ENCODE measurements at places on chromosomes 11 and 22.

DNA sequence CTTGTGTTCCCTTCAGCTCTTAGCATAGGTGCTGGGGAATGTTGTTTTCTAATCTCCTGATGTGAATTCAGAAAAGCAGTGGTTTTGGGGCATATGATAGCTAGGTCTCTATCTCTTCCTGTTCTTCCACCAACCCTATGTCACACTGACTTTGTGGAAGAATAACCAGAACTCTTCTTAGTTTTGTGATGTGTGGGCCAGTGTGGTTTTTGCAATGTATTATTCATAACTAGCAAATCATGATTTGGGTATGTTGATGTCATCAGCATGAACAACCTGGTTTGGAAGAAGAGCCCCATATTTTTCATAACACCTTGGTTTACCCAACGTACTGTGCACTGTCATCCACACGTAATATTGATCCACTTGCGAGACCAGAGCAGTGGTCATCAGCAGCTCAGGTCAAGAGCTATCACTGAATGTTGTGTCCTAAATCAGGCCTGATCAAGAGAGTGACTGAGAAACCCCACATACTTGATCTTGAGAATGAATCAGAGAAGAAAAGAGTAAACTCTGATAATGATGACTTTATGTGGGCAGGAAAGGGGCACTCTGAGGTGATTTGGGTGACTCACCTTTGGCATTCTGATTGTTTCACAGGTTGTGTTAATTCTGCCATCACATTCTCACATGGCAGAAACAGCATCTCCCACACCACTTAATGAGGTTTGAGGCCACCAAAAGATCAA is 19.4 kb upstream of the MS4A6E start:
- no peak for DNase-seq

DNA sequence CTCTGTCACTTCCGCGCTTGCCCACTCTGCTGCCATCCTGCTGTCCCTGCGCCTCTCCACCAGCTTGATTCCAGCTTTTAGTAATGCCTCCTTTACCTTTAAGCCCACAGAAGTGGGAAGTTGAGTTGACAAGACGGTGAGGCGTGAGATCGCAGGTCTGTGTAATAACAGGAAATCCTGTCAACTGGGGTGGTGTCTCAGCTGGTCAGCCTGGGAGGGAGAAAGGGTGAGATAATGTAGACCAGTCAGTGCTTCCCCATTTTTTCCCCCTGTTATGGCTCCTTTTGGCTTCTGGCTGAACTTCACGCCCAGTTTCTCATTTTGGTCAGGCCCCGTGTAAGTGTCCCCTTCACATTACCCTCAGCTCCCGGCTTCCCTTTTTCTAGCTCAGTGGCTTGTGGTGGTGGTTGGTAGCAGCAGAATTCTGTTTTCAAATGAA is 98.9 kb downstream of the TRAF6 start:
- no peak for DNase-seq

- DNase-seq = no peak
These were observed 6.6 kb upstream of the CSNK2A3 start for GRCh38 chr11:11359611-11360010.

DNA sequence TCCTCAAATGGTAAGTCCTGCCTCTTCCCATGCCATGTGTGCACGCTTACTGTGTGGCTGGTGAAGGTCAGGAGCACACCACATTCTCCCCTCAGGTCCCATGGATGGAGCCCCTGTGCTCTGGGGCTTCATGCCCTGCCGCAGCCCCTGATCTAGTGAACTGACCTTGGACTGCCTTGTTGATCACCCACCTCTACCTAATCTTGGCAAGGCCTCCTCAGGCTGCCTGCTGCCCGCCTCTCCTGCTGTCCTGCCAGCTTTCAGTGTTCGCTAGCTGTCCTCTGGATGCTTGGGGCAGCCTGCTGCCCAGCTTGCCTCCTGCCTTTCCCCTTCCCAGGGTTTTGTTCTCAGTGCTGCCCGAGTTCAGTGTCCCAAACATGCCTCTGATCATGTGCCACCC is 38.1 kb downstream of the CABIN1 start:
- DNase-seq = no peak

DNA sequence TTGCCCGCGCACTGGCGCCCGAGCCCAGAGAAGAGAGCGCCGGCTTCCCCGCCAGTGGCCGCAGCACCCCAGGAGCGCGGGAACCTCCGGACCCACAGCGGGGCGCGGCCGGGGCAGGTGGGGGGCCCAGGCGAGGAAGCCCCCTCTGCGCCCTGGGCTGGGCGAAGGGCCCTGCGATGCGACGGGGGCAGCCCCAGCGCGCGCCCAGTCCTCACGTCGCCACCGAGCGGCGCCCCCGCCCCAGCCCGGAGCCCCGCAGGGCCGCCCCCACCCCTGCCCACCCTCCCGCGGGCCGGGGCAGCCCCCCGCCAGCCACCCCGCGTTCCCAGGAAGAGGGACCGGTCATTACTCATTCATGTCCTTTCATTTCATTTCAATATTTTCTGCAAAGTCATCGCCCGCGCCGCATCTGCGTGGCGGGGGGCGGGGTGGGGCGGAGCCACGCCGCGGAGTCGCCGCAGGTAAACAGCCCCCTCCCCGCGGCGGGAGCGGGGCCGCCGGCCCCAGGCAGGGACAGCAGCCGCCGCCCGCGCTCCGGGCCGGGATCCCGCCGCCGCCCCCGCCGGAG is 673 bp upstream of the PANX2 start:
- DNase-seq = no peak

GRCh38 chr11:2121227-2122130 is 17.7 kb downstream of the IGF2 start:
- DNase-seq = no peak

DNA sequence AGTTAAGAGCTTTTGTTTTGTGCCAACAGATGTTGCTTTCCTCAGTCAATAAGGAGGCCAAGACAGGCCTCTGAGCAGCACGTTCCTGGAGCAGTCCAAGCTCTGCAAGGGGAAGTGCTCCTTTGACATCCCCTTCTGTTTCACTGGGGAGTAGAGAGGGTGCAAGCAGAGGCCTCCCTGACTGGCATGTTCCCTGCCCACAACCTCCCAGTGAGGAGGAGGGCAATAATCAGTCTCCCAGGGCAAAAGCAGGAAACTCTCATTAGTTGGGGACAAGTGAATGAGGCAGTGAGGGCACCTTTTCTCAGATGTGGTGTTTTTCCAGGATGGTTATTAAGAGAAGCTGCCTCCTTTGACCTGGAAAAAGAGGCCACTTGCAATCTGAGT is 79.5 kb upstream of the ZBED5 start:
- DNase-seq = no peak

DNA sequence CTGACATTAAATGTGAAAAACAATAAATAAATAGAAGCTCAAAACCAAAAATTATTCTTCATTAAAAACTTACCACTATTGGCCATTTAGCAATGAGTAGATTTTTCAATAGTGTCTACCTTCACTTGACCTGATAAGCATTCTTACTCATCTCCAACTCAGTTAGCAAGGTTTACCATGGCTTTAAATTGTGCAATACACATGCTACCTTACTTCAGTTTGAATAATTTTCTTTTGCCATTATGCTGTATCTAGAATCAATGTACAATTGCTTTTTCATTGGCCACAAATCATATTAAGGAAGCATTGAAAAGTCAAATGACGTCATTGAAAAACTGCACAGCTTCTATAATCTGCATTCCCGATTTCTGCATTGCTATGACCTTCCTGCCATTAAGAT is 64.9 kb downstream of the SVIP start:
- no peak for DNase-seq

- no peak for DNase-seq
These were observed 112.3 kb downstream of the TMPRSS5 start for GRCh38 chr11:113593698-113594308.

DNA sequence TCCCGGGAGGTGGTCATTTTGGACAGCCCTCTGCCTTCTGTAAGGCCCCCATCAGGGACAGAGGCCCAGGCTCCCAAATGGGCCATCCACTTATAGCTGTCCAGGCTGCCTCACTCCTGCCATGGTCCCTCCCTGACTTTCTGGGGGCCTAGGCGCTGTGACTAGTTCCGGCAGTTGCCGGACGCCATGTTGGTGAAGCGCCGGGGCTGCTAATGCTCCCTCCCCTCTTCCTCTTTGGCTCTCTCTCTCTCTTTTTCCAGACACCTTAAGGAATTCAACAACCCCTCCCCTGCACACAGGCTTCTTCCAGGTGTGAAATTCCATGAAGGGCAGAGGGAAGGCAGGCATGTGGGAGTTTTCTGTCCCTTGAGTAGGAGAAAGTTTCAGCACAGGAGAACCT is 445.6 kb downstream of the SOX6 start:
- no peak for DNase-seq

GRCh38 chr11:73306069-73306841 is 1.8 kb upstream of the ARHGEF17 start:
- no peak for DNase-seq

GRCh38 chr11:130832566-130833425 is 83.5 kb downstream of the SNX19 start:
- no peak for DNase-seq

DNA sequence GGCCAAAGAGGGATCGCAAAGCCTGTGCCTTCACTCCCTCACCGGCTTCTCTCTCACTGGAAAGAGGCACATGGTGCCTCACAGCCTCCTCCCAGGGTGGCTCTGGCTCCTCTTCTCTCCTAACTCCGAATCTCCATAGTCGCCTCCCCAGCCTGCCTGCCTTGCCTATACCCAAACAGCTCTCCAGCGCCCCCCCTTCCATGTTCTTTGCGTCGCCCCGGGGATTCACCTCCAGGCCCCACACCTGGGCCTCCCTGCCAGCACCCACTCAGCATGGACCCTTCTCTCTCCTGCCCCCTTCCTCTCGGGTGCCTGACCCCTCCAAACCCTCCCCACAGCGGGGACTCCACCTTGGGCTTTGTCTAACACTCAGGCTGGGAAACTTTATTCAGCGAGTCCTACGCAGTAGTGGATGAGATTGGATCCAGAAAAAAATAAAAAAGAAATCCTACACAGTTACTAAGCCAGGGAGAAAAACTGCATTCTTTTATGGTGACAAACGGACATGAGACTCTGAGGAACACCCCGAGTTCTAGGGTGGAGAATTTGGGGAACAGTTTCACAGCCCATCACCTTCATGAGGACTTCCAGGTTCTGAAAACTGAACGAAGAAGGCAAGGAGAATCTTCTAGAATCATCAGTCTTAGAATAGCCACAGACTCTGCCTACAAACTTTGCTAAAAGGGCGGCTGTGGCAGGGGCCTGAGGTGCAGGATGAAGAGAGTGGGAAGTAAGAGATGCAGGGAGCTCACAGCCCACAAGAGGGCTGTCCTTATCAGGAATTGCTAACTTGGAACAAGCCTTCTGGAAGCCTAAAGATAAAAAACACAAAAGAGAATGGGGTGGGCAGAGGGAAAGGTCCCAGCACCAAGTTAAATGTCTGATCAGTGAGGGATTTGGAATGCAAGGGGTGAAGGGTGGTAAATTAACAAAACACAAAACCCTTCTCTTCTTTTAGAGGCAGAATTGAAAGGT is 5.3 kb downstream of the PPM1F start:
- no peak for DNase-seq

DNA sequence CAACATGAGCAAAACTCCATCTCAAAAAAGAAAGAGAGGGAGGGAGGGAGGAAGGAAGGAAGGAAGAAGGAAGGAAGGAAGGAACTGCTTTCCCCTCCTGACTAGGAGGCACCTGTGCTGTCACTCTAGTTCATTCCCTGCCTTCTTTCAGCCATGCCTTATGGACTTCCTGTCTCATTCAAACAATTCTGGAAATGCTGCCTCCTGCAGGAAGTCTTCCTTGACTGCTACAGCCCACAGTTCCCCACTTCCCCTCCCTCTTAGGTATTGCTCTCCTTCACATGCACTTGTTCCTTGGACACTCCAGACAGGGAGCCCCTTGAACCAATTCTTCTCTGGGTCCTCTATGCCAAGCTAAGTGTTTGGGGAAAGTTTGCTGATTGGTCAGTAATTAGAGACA is 31.6 kb upstream of the WNT11 start:
- no peak for DNase-seq

DNA sequence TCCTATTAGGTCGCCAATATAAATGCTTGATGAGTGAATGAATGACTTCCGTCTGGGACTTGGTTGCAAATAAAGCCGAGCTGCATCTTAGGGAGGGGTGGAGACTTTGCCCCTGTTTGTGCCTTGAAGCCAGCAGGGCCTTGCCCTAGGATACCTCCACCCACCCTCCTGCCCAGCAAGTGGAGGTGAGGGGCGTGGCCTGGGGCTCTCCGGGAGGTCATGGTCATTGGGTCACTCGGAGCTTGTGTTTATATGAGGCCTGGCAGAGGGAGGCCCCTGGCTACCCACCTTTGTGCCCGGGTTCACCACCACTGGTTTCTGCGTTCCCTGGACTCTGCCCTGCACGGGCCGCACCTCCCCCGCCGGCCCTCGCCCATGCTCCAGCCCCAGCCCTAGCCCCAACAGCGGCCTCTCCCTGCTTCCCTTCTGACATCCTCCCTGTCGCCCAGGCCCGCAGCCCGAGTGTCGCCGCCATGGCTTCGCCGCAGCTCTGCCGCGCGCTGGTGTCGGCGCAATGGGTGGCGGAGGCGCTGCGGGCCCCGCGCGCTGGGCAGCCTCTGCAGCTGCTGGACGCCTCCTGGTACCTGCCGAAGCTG is 4.3 kb downstream of the MPST start:
- no peak for DNase-seq

DNA sequence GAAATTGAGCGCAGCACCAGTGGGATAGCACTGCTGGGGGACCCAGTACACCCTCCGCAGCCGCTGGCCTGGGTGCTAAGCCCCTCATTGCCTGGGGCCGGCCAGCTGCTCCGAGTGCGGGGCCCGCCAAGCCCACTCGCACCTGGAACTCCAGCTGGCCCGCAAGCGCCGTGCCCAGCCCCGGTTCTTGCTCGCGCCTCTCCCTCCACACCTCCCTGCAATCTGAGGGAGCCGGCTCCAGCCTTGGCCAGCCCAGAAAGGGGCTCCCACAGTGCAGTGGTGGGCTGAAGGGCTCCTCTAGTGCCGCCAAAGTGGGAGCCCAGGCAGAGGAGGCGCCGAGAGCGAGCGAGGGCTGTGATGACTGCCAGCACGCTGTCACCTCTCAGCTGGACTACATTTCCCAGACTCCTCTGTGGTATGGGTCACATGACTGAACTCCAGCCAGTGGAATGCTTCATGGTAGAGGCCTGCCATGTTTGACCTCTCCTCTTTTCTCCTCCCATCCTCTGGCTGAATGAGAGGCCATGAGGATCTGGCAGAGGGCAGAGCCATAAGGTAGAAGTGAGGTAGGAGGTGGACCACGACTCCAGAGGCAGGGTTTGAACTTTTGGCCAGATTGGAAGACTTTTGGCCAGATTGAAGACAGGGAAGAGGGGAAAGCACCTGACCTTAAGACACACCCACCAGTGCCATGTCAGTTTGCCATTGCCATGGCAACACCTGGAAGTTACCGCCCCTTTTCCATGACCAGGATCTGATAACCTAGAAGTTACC is 6.2 kb downstream of the MRGPRD start:
- no peak for DNase-seq

DNA sequence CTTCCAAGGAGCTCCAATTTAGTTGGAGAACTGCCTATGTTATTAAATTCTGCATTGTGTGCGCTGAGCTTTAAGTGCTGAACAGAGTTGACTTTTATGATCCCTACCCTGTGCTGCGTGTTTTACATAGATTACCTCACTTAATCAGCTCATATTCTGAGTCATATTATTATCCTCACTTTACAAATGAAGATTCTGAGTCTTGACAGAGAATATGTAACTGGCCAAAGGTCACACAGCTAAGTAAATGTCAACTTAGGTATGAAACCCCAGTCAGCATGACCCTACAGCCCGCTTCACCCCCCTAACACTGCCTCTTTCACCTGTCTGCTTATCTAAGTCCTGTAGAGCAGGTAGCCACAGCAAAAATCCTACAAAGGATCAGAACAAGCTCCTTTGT is 19.8 kb upstream of the TMPRSS5 start:
- DNase-seq = no peak

All from amygdala (tissue), 56 donors.